ENCODE measurements at places on chromosomes 6 and 20.

DNA sequence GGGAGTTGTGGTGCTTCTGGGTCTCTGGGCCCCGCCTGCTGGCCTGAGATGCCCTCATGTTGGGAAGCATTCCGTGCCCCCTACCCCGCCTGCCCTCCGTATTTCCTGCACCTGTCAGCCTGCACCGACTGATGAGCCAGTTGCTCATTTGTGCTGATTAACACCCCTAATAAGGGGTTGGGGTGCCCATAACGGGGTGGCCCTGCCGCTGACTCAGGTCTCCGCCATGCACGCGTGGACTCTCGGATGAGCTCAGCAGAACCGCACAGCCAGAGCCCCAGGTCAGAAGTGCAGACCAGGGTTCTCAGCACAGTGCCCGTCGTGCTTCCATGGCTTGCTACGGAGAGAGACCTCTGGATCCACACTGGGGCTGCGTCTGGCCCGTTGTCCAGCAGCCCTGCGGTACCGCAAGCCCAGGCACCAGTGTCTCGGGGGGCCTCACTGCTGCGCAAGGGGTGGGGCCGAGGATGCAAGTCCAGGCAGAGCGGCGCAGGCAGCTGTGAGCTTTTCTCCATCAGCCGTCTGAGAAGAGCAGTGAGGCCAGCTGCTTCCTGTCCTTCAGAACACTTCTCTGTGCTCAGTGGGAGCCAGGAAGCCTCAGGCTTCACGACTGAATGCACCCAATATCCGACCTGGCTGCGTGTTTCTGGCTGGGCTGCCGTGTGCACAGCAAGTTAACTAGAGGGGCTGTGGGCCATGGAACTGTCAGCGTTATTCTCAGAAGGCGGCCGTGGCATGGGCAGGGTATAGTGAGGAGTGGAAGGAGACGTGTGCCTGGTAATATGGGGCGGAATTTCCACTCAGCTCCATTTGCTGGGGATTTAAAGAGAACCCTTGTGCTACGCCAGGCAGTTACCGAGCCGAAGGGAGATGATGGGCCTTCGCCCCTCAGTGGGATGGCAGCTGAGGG, 18.6 kb downstream of the MTG2 start:
- no peak overlapping the region for H3K27ac ChIP-seq
- H3K4me1 ChIP-seq = no peaks in the 10 kb centered on the region
- H3K4me3 ChIP-seq = no peak overlapping the region
- DNase-seq = no peak

DNA sequence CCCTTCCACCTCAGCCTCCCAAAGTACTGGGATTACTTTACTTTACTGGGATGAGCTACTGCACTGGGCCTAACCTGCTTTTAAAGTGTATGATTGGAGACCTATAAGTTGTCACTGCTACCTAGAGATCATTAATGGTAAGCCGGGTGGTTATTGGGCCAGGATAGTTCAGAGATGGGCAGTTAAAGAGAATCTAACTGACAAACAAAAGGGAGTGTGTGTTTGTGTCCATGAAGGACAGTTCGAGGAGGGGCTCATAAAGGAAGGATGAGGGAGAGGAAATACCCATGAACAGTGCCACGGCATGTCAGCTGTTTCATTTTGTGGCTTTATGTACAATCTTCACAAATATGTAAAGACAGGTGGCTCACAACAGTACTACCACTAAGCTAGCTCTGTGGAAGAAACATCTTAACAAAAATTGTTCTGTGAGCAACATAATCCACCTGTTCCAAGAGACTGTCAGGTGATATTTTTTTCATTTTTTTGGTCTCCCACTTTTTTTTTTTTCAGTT, 69.7 kb upstream of the FAM8A1 start:
- no peaks in the 10 kb centered on the region for H3K4me1 ChIP-seq
- H3K4me3 ChIP-seq = no peak overlapping the region
- no peak overlapping the region for H3K27ac ChIP-seq
- H3K36me3 ChIP-seq = no peaks in the 10 kb centered on the region
- peaks cover 2% of the 10 kb centered on the region for H3K27me3 ChIP-seq

DNA sequence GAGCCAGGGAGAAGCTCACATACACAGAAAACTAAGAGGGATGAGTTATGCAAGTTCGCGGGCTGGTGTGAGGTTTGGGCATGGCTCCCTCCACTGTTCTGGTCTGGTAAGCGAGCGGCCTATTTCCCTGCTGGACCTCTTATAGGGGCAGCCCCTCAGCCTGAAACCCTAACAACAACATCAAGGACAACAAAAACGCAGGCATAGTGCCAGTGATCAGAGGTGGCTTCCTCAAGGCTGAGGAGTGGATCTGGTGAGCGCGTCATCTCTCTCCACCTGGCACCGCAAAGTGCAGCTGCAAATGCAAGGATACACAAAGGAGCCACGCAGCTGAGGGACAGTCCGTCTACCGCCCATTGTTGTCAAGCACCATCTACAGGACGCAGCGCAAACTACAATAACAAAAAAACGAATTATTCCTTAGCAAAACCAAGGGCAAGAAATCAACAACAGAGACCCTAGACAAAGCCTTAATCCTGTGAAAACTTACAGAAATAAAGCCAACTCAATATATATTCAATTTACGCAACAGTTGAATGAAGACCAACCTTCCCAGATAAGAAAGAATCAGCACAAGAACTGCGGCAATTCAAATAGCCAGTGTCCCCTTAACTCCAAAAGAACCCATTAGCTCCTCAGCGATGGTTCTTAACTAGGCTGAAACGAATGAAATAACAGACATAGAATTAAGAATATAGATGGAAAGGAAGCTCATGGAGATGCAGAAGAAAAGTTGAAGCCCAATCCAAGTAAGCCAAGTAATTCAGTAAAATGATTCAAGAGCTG, 9.2 kb upstream of the DEFB110 start:
- H3K4me1 ChIP-seq = no peaks in the 10 kb centered on the region
- H3K27ac ChIP-seq = no peak overlapping the region
- DNase-seq = no peak
- no peaks in the 10 kb centered on the region for H3K36me3 ChIP-seq
- no peaks in the 10 kb centered on the region for H3K27me3 ChIP-seq

DNA sequence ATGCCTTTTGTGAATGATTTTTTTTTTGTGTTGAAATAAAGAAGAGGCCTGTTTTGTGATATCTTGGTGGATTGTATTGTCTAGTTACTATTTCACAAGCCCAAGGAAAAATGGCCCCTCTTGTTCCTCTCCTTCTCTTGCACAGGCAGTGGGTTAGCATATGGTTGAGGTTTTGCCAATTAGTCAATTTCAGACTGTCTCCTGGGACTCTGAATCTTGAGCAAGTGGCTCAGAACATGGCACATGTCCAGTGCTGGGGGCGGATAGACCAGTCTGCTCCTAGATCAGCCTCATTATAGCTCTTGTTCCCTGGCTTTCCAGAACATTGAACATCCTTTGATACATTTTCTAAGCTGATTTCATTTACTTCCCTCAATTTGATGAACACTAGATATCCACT, 589.2 kb downstream of the PHF3 start:
- no peak overlapping the region for H3K27ac ChIP-seq
- H3K4me3 ChIP-seq = no peak overlapping the region
- H3K36me3 ChIP-seq = no peaks in the 10 kb centered on the region
- no peaks in the 10 kb centered on the region for H3K27me3 ChIP-seq

DNA sequence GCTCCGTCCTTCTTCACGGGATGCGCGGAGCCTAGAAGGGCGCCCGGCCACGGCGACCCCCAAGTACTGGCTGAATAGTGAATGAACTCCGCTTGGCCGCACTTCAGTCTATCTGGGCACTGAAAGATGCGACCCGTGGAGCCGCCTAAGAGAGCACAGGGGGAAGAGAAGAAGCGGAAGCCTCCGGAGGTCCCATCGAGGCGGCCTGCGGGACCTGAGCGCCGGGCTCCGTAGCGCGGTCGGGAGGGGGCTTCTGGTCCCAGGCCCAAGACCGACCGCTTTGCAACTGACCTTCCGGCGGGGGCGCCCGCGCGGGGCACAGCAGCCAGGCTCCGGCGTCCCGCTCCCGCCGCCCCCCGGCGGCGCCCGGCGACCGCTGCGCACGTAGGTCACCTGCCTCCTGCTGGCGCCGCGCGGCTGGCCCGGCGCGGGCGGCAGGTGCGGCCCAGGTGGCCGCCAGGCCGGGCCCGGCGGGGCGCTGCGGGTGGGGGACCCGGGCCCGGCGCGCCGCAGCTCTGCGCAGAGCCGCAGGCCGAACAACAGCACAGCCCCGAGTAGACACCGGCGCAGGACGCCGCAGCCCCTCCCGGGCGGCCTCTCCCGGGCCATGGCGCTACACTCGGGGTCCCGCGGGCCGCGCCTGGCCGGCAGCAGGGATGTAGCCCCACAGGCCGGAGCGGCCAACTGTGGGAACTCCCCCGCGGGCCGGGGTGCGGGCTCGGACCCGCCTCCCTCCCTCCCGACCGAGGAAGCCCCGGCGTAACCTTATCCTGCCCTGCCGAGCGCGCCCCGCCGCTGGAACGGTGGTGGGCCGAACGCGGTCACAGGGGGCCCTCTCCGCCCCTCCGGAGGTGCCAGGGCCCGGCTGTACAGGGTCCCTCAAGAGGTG, at the start of gene METTL24:
METTL24 (minus strand) TSS at position 686 of the 889 bp plus-strand sequence; CDS start at position 609, 77 bp downstream.
- H3K27me3 ChIP-seq = peaks cover 77% of the 10 kb centered on the region
- no peak for DNase-seq
- H3K36me3 ChIP-seq = no peaks in the 10 kb centered on the region
- no peak within 1 kb of the TSS for H3K27ac ChIP-seq

- H3K4me3 ChIP-seq = no peak overlapping the region
- no peaks in the 10 kb centered on the region for H3K4me1 ChIP-seq
- no peaks in the 10 kb centered on the region for H3K27me3 ChIP-seq
- H3K36me3 ChIP-seq = no peaks in the 10 kb centered on the region
Measured at GRCh38 chr6:145842693-145843546, 28.3 kb upstream of the FBXO30 start.

- H3K27me3 ChIP-seq = no peaks in the 10 kb centered on the region
- DNase-seq = no peak
- no peak overlapping the region for H3K27ac ChIP-seq
Measured at GRCh38 chr20:36663031-36663430, 17.0 kb upstream of the SLA2 start.

DNA sequence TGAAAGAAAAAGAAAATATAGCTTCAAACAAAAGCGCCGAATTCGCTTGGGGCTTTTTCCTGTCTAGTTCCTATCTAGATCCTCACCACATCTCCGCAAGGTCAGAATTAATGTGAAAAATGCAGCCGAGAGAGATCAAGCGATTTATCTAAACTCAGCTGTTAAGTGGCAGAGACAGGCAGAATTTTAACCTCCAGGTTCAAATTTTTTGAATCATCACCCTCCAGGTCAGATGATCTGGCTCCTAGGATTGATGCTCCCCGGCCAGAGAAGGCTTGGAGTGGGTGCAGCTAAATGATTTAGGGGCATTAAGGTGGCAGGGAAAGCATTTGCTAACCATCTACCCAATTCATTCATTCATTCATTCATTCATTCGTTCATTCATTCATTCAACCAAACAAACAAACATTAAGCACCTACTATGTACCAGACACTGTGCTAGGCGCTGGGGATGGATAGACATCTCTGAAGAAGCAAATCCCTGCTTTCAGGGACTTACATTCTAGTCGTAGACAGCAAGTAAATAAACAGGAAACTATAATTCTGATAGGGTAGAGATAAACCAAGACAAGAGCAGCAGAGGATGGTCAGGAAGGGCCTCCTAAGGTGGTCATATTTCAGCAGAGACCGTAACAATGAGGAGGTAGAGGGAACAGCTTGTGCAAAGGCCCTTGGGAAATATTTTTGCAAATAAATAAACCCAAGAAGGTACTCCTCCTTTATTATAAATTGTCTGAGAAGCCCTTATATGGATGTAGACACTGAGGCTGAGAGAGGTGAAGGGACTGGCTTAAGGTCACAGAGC, 672 bp upstream of the UBE2V1 start:
- peak overlapping the region; percentile 98 for H3K27ac ChIP-seq
- no peak for DNase-seq
- H3K27me3 ChIP-seq = no peaks in the 10 kb centered on the region
- peak overlapping the region; percentile 99 for H3K4me3 ChIP-seq
- H3K4me1 ChIP-seq = peaks cover 61% of the 10 kb centered on the region
- H3K36me3 ChIP-seq = peaks cover 35% of the 10 kb centered on the region

- peaks cover 24% of the 10 kb centered on the region for H3K36me3 ChIP-seq
- H3K4me3 ChIP-seq = no peak overlapping the region
- DNase-seq = no peak
Measured at GRCh38 chr20:25274891-25275812, 27.3 kb downstream of the PYGB start.

GRCh38 chr6:79077715-79078074, 359 bp downstream of the PHIP start:
- DNase-seq = no peak
- H3K27ac ChIP-seq = peak overlapping the region; percentile 97
- H3K4me1 ChIP-seq = peaks cover 39% of the 10 kb centered on the region
- peak overlapping the region; percentile 90 for H3K4me3 ChIP-seq
- peaks cover 24% of the 10 kb centered on the region for H3K36me3 ChIP-seq

- peaks cover 28% of the 10 kb centered on the region for H3K36me3 ChIP-seq
- H3K4me1 ChIP-seq = peaks cover 27% of the 10 kb centered on the region
- no peak overlapping the region for H3K27ac ChIP-seq
- H3K27me3 ChIP-seq = no peaks in the 10 kb centered on the region
Measured at GRCh38 chr20:57384953-57385761, 6.0 kb upstream of the RBM38 start.

DNA sequence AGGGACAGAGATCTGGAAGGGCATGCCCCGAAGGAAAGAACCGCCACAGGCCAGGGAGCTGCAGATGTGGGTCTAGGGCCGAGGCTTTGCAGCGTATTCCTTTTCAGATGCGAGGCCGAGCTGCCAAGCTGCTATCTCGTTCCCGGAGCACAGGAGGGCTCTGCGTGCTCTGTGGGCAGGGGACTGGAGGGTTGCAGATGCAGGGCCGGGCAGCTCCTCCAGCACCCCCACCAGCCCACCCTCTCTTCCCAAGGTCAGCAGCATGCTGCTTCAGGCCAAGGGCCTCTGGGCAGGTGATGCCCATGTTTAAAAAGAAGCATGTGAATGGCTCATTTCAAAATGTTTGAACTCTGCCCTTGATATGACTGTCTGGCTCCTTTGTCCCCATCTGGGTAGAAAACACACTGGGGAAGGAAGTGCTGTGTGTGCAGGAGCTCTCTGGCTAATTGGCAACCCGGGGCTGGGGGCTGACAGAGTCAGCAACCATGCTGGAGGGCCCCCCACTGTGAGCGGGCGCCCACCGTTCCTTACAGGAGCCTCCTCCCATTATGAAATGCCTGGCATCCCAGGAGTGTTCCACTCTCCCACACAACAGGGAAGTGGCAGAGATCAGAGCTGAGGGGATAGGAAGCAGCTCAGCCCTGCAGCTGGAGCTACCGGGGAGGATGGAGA, 353.3 kb downstream of the ZFAND3 start:
- no peaks in the 10 kb centered on the region for H3K36me3 ChIP-seq
- no peaks in the 10 kb centered on the region for H3K4me1 ChIP-seq
- no peak for DNase-seq
- H3K27ac ChIP-seq = no peak overlapping the region
- no peak overlapping the region for H3K4me3 ChIP-seq
- H3K27me3 ChIP-seq = no peaks in the 10 kb centered on the region
